ENCODE measurements at places on chromosomes 16 and 17.

DNA sequence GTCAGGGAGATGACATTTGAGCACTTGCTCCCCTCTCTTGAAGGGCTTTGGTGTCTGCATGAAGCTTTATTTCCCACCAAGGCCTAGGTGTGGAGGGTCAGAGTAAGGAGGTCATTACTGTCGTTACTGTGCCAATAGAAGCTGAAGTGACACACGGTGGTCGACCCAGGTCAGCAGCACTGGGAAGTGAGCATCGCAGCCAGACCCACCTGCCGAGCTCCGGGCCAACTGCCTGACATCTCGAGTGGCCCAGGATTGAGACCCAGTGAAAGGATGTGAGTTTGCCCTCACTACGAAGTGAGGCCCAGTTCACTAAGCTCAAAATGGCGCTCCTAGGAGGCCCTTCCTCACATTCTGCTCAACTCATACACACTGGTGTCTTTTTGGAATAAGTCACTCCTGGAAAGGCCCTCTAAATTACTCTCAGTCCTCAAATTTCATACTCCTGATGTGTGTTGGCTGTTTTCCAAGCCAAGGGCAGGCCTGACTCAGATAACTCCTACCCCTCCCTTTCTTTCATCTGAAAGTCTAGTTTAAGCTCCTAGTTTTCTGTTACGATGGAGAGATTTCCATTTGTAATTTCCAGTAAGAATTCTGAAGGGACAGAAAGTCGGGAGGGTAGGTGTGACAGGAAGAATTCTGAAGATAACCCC, 200.4 kb downstream of the LGALS9B start:
- no peak for DNase-seq

- DNase-seq: no peak
These were observed 48.9 kb downstream of the CPD start for GRCh38 chr17:30427611-30428010.

- peak; percentile 15 for DNase-seq
These were observed 30.6 kb upstream of the ETV4 start for GRCh38 chr17:43576563-43577229.

DNA sequence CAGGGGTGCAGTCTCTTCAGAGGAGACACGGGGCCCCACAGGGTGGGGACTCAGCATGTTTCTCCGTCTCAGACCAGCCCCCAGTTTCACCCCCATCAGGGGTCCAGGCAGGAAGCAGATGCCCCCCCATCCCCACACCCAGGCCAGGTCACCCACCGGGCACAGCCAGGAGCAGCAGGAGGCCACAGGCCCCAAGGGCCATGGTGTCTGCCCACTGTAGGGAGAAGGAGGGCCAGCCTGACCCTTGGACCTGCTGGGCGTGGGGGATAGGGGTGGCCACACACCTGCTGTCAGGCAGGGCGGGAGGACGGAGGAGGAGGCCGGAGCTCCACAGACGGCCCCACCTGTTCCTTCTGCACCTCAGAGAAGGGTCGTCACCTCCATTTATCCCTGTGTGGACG, at the start of gene TPSG1:
Gene TPSG1, minus strand, starts transcription at position 218 of the 401 bp plus-strand sequence. Its CDS starts 16 bp downstream, at position 202.
- DNase-seq: no peak

DNA sequence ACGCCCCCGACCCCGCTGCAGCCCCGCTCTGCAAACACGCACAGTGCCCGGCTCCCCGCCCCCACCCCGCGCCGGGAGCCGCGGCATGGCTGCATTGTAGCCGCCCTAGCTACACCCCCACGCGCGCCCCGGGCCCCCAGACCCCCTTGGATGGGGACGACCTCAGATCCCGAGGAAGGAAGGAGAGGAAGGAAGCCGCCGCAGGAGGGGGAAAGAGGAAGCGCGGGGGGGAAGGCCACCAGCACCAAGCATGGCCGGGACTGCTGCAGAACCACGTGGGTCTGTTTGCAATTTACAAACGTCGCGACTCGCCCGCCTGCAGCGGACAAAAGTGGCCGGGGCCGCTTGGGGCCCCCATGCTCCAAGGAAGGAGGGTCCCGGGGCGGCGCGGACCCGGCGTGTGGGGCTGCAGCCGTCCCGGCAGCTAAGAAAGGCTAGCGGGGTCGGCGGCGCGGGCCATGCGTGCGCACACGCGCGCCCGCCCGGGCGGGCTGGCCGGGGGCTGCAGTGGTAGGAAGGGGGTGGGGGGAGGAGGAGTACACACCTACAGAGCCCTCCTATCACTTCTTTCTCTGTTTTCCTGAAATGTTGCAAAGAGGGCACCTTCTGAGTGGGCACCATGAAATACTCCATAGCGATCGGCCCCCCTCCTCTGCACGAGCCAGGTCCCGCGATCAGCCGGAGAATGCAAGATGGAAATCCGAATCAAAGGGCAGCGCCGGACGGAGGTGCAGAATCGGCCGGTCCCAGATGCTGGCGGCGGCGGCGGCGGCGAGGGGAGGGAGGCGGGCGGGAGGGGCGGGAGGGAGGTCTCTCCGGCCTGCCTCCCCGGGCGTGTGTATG, 488 bp downstream of the TFAP4 start:
- peak; percentile 38 for DNase-seq

All from GF-D8 (cell line).